ENCODE measurements at places on chromosomes 2 and 18.

DNA sequence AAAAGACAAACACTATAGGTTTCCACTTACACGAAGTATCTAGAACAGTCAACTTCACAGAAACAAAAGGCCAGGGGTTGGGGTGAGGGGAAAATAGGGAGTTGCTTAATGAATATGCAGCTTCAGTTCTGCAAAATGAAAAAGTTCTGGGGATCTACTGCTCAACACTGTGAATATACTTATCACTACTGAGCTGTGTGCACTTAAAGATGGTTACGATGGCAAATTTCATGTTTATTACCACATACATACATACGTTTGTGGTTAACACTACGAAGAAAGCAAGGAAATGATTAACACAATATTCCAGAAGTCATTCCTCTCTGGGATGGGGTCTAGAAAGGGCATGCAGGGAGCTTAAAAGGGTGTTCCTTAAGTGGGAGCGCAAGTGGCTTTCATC lies 19.3 kb downstream of the MBOAT2 start:
- DNase-seq = no peak

GRCh38 chr2:120590841-120591240 lies 144.8 kb upstream of the GLI2 start:
- no peak for DNase-seq

- DNase-seq = peak; percentile 37
Observed at GRCh38 chr2:237196866-237197618, 111.4 kb downstream of the COPS8 start.

GRCh38 chr2:16507655-16508489 lies 157.8 kb downstream of the CYRIA start:
- DNase-seq = peak; percentile 39

DNA sequence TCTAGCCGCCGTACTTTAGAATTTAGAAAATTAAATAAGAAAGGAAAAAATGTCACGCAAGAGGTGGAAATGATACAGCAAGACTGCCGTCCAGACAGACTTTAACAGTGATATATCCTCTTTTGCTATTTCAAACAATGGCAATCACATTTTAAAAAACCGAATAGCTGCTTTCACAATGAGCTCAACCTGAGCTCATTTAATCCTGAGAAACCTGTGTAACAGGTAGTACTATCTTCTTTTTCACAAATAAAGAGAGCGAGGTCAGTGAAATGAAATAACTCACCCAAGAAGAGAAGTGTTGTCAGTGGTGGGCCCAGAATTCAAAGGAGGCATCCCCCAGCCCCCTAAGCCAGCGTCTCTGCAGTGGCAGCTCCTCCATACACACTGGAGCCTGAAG lies 60.7 kb upstream of the DAPL1 start:
- DNase-seq = no peak

GRCh38 chr2:189379731-189380261 lies 61.5 kb upstream of the WDR75 start:
- DNase-seq = no peak

- DNase-seq = no peak
Observed at GRCh38 chr2:12855508-12855907, 138.8 kb downstream of the TRIB2 start.

- peak; percentile 59 for DNase-seq
Observed at GRCh38 chr2:159614534-159615366, 1.6 kb downstream of the BAZ2B start.

- no peak for DNase-seq
Observed at GRCh38 chr2:234241656-234242458, 191.4 kb downstream of the SPP2 start.

GRCh38 chr2:135257383-135258090 lies 205.4 kb downstream of the RAB3GAP1 start:
- no peak for DNase-seq

DNA sequence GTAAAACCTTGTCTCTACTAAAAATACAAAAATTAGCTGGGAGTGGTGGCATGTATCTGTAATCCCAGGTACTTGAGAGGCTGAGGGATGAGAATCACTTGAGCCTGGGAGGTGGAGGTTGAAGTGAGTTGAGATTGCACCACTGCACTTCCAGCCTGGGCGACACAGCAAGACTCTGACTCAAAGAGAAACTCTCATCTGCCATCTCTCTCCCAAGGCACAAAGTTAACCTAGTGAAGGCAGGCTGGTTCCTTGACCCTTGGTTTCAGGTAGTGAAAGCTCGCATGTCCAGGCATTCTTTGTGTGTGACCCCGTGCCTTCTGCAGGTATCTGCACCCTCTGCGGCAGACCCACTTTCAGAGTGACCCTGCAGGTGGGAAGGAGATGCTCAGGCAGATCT lies 100.0 kb downstream of the WDSUB1 start:
- no peak for DNase-seq

GRCh38 chr18:79580498-79581171 lies 99.0 kb upstream of the CTDP1 start:
- no peak for DNase-seq

DNA sequence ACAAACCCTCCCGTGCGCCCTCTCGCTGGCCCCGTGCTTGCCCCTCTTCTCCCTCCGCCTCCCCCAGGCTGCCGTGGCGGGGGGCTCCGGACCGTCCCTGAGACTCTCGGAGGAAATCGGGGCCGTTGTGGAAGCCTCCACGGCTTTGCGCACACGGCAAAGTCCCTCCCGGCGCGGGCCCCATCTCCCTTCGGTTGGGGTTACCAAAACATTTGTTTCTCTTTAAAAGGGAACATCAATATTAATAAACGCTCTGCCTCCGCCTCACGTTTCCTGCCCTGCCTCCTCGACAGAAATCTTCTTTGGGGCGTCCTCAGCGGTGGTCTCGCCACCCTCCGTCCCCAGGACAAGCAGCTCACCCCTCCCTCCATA lies 3.8 kb downstream of the PAX3 start:
- DNase-seq = no peak

- DNase-seq = no peak
Observed at GRCh38 chr2:128838244-128838643, 519.6 kb upstream of the HS6ST1 start.

GRCh38 chr18:22830511-22830910 lies 102.6 kb upstream of the RBBP8 start:
- DNase-seq = no peak

DNA sequence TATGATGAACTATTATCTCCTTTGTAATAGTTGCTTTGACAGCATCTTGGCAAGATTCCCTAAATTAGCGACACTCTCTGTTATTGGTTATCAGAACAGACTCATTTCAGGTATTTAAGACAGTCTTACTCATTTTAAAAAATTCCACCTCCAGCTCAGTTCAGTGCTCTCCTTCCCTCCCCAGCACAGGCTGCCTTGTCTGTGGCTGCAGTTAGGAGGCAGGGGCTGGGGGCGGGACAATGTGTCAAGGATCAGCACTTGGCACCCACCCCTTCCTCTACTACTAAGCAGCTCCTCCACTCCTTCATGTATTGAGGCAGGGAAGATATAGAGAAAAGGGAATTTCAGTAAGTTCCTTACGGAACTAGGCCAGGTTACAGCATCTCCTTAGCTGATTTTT lies 85.0 kb downstream of the VSNL1 start:
- no peak for DNase-seq

GRCh38 chr2:50546790-50547189 lies 485.1 kb downstream of the NRXN1 start:
- no peak for DNase-seq

- DNase-seq = peak; percentile 74
Observed at GRCh38 chr2:9174771-9175437, 31.7 kb upstream of the ASAP2 start.

DNA sequence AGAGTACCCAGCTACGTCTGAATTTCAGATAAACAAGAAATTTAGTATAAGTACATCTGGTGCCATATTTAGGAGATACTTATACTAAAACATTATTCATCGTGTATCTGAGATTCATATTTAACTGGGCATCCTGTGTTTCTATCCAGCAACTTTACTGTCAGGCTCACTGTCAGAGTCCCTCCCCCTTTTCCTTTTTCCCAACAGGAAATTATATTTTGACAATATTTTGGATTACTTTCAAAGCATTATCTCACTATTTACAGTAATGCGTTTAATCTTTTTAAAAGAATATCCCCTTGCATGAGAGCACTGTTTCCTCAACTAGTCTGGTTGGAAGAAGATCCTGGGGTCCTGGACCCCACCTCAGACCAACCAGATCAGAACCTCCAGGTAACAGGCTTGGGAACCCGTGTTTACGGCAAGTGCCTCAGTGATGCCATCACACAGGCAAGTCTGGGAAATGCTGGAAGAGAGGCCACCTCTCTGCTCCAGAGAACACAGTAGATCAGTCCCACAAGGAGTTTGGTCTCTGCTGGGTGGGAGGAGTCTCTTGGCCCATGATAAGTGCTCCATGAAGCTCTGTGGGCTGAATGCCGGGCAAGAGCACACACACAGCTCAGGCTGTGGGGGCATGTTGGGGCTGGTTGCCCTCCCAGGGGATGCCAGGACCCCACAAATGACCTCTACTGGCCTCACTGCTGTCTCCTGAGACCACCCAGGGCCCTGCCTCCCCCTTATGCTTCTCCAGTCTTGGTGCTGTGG lies 84.2 kb upstream of the UXS1 start:
- DNase-seq = no peak

GRCh38 chr2:102342888-102343287 lies 12.7 kb upstream of the IL18R1 start:
- DNase-seq = no peak

DNA sequence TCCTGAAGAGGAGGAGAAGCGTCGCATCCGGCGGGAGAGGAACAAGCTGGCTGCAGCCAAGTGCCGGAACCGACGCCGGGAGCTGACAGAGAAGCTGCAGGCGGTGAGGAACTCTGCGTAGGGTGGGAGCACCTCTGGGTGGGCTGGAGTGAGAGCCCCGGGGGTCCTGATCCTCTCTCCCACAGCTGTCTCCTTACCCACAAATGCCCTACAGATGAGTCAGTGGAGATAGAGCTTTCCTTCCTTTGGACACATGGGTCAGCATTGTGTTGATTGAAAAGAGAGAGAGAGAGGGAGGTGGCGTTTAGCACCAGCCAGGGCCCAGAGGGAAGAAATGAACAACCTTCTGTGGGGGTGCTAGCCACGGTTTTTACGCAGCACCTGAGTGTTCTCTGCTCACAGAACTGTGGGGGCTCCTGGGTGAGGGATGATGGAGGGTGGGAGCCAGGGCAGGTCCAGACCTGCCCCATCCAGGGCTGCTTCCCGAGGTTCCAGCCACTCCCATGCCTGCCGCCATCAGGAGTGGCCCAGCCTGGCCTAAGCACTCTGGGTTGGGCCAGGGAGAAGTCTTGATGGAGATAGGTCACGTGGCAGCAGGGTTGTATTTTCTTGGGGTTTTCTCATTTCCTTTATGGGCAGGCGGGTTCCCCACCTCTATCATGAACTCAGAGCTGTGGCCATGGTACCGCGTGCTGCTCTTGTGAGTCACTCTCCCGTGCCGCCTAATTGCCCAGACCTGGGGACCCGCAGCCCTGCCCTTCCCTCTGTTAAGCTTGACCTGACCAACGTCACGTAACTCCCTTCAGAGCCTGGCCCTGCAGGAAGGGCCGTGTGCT lies 16.3 kb downstream of the FOSL2 start:
- peak; percentile 98 for DNase-seq

- DNase-seq = no peak
Observed at GRCh38 chr2:12883906-12884305, 167.2 kb downstream of the TRIB2 start.

DNA sequence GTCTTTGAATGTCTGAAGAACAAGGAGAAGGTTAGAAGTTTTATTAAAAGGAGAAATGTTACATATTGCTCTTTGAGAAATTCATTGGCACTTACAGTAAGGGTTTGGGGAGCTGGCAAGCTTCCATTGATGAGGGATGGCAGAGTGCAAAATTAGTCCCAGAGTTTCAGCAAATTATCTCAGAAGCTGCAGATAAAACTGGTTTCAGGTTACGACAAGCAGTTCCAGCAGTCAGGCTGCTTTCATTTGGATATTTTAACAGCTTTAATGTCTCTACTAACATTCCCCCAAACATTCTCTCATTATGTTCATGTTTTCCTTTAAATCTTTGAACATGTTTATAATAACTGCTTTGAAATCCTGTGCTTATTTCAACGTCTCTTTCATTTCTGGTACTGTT lies 153.1 kb downstream of the TTC27 start:
- DNase-seq = no peak

DNA sequence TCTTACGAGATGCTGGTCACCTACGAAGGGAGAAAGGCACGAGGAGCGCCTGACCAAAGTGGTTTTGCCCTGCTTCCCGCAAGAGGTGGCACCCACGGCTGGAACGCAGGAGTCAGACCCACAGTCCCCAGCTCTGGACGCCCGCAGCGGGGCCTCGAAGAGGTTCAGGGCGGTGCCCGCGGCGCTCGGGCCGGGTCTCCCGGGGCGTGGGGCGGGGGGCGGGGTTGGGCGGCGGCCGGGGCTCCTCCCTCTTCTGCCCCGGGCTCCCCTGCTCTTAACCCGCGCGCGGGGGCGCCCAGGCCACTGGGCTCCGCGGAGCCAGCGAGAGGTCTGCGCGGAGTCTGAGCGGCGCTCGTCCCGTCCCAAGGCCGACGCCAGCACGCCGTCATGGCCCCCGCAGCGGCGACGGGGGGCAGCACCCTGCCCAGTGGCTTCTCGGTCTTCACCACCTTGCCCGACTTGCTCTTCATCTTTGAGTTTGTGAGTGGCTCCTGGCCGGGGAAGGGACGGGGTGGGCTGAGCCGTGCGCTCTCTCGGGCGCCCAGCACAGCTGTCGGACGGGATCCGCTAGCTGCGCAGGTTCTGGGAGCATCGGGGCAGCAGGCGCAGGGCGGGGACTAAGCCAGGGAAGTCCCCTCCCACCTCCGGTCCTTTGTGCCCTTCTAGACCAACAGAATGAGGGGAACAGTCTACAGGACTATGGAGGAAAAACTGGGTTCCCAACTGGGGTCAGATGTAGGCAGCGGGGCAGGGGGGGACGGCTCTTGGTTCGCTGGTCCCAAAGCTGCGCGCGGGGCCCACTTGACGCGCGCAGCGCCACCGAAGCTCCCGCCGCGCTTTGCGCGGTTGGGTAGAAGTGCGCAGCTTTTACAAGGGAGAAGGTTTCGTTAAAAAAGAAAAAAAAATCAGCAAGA lies at the start of gene MAL:
Gene MAL (plus strand): TSS at position 303 of the 914 bp plus-strand sequence. CDS start 85 bp downstream, at position 388.
- no peak for DNase-seq

DNA sequence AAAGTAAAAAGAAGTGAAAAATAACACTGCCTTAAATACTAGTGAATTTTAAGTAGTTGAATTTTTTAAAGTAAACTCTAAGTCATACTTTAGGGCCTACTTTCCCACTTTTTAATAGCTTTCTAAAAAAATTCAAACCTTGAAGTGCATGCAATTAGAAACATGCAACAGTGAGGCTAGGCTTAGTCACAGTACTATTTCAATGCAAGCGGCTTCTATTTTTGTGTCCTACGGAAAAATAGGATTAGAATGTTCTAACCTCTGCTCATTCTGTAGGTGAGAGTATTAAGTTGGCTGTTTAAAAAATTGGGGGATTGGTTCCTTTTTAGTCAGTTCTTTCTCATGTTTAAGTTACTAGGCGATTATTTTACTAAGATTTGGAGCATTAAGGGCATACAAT lies 39.1 kb upstream of the PSMD14 start:
- no peak for DNase-seq

GRCh38 chr2:20599001-20599600 lies 51.8 kb downstream of the HS1BP3 start:
- DNase-seq = no peak

DNA sequence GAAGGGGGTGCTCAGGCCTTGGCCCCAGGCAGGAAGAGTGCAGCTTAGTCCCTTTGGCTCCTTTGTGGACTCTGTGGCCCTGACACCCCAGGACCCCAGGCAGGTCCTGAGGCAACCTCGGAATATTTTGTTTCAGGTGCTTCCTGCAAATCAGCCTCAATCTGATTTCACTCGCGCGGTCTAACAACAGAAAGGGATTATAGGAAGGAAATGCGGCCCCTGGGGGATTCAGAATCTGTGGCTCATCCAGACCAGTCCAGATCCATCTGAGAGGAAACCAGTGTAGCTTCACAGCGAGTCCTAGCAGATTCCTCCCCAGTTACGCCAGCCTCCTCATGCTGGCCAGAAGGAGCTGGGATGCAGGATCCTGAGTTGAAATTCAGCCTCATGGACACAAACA lies 59.5 kb upstream of the YWHAQ start:
- no peak for DNase-seq
